GM12865 (cell line): ENCODE measurements at places on chromosomes 13 and 19.

- no peak for DNase-seq
These were observed 39.0 kb downstream of the HSPH1 start for GRCh38 chr13:31122544-31123260.

DNA sequence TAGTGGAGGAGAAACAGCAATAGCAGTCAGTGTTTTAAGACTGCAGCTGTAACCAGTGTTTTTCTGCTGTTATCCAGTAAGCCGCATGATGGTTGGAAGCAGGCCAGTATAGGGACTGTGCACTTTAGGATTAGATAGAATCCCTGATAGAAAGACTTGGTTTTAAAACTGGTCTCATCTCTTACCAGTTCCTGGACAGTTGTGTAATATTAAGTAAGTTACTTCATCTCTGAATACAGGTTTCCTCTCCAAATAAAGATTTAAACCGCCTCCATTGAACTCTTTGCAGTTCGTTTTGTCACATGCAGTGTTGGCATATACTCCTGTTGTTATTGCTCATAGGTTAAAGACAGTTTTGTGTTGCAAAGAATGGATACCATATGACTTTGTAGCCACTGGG is 25.6 kb downstream of the URI1 start:
- no peak for DNase-seq

DNA sequence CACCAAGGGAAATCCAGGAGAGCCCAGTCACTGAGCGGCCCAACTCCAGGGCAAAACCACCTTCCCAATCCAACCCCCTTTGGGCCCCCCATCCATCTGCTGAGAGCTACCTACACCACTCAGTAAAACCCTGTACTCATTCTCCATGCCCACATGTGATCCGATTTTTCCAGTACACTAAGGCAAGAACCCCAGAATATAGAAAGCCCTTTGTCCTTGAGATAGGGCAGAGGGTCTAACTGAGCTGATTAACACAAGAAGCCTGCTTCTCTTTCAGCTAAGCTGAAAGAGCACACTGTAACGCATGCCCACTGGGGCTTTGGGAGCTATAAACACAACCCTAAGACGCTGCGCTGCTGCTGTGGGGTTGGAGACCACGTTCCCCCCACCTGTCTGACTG is 36.0 kb downstream of the PBX4 start:
- no peak for DNase-seq

DNA sequence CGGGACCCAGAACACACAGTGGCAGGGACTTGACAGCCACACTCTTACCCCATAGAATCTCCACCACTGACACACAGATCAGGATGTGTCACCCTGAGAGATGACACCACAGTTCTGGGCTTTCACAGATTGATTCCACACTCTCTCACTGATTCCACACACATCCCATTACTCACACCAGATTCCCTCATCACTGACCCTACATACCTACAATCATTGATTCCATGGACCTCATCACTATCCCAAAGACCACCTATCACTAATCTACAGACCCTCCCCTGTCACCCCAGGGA is 57.6 kb upstream of the ZNF527 start:
- DNase-seq: no peak
